ENCODE measurements at places on chromosomes 3 and 15. TPM values are rescaled to one million over a fixed set of nuclear protein-coding genes. Genes with fewer than 3 reads are reported as not detected.

The CLDN11 gene
- total RNA-seq, result 446 TPM

The TWF2 gene
- 130 TPM for total RNA-seq

The C2CD4B gene
- total RNA-seq, result 33.0 TPM

The ST3GAL6 gene
- total RNA-seq, result 28.8 TPM

The RTP1 gene
- not detected for total RNA-seq

The TLR9 gene
- total RNA-seq, result not detected

The THPO gene
- total RNA-seq, result not detected

Measured in mammary microvascular endothelial cell (primary cell).